ENCODE measurements at places on chromosomes 12 and 14.
A peak's percentile ranks its signal among the peaks of the same experiment; 100 is the strongest.

DNA sequence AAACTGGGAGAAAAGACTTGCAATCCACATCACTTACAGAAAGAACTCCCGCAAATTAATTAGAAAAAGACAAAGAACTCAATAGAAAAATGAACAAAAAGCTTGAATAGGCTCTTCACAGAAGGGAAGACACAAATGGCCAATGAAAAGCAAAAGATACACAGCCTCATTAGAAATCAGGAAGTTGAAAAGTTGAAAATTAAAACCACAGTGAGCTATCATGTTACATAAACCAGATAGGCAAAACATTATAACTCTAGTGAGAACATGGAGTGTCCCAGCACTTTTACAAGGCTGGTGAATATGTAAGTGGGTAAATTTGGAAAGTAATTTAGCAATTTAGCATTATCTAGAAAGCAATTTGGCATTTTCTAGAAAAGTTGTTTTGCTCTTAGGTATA, 158.4 kb upstream of the RASSF8 start:
- no peak for DNase-seq
- H3K27ac ChIP-seq: no peak overlapping the region
- no peaks in the 10 kb centered on the region for H3K4me1 ChIP-seq
- no peaks in the 10 kb centered on the region for H3K36me3 ChIP-seq

DNA sequence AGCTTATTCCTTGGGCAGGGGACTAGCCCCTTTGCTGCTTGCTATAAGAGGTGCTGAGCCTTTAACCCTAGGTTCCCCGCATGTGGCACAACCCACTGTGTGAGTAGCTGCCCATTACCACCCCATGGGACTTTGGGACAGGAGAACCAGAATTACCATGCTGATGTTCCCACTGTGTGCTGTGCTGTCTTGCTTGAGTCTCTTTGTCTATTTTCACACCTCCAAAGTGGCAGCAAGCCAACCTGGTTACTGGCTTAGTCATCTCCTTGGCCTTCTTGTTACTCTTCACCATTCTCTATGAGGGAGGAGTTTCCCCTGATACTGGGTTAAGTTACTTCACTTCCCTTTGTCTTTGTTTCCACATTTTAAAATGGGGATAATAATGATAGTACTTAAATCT, 73.4 kb upstream of the ETV6 start:
- no peak overlapping the region for H3K4me3 ChIP-seq
- H3K27ac ChIP-seq: no peak overlapping the region
- H3K27me3 ChIP-seq: no peaks in the 10 kb centered on the region
- H3K36me3 ChIP-seq: no peaks in the 10 kb centered on the region

- no peaks in the 10 kb centered on the region for H3K27me3 ChIP-seq
- H3K36me3 ChIP-seq: no peaks in the 10 kb centered on the region
- DNase-seq: no peak
- H3K4me3 ChIP-seq: no peak overlapping the region
- H3K27ac ChIP-seq: no peak overlapping the region
Measured at GRCh38 chr14:96198430-96199130, 6.1 kb upstream of the BDKRB2 start.

- no peaks in the 10 kb centered on the region for H3K27me3 ChIP-seq
- no peaks in the 10 kb centered on the region for H3K36me3 ChIP-seq
- no peaks in the 10 kb centered on the region for H3K4me1 ChIP-seq
Measured at GRCh38 chr12:16564675-16565074, 41.3 kb downstream of the LMO3 start.

GRCh38 chr14:54366736-54367735, 29.8 kb upstream of the CDKN3 start:
- peak; percentile 9 for DNase-seq
- H3K4me1 ChIP-seq: peaks cover 14% of the 10 kb centered on the region
- no peaks in the 10 kb centered on the region for H3K36me3 ChIP-seq
- H3K27me3 ChIP-seq: no peaks in the 10 kb centered on the region
- H3K27ac ChIP-seq: no peak overlapping the region

DNA sequence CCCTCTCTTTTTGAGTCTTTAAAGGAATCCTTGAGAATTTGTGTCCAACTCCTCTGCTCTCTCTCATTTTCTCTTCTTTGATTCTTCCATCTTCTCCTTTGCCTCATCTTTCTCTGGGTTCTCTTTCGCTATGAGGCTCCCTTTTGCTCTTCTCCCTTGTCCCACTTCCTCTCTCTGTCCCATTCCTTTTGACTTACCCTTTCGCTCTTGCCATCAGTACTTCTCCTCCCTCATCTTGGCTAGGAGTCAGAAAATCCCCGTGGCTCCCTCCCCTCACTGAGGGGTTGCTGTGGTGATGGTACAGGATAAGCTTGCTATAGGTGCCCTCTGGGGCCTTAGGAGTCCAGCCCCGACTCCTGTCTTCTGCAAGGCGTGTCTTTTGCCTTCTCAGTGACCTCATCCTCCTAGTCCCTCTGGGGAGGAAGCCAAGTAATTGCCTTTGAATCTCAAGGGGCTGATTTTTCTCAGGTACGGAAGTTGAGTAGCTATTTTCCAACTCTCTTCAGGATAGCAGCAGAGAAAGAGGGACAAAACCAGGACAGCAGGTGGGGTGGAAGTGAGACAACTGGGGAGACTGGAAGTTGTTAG, 6.4 kb downstream of the PDE1B start:
- no peaks in the 10 kb centered on the region for H3K36me3 ChIP-seq
- H3K4me3 ChIP-seq: no peak overlapping the region
- H3K27ac ChIP-seq: no peak overlapping the region
- H3K4me1 ChIP-seq: no peaks in the 10 kb centered on the region
- no peak for DNase-seq
- no peaks in the 10 kb centered on the region for H3K27me3 ChIP-seq

DNA sequence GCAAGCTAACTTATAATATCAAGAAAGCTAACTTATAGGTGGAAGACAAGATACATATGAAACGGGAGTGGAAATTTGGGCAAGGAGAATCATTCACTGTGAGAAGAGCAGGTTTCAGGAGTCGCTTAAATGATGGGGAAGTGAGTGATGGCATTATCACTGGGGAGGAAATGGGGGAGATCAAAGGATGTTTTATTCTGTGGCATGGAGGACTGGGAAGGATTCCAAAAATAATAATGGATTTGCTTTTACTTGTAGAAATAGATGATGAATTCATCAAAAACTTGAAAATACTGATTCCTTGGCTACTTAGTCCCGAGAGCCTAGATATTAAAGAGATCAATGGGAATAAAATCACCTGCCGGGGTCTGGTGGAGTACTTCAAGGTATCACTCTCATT, 47.8 kb downstream of the SAV1 start:
- no peaks in the 10 kb centered on the region for H3K36me3 ChIP-seq
- H3K4me3 ChIP-seq: no peak overlapping the region
- H3K27me3 ChIP-seq: no peaks in the 10 kb centered on the region
- DNase-seq: no peak

GRCh38 chr14:101294136-101294535, 267.2 kb upstream of the DIO3 start:
- no peak overlapping the region for H3K4me3 ChIP-seq
- no peaks in the 10 kb centered on the region for H3K27me3 ChIP-seq
- no peak for DNase-seq
- no peaks in the 10 kb centered on the region for H3K36me3 ChIP-seq

GRCh38 chr12:73815072-73815645, 722.5 kb upstream of the ATXN7L3B start:
- H3K27me3 ChIP-seq: no peaks in the 10 kb centered on the region
- no peaks in the 10 kb centered on the region for H3K36me3 ChIP-seq
- no peaks in the 10 kb centered on the region for H3K4me1 ChIP-seq
- no peak overlapping the region for H3K27ac ChIP-seq
- no peak for DNase-seq
- H3K4me3 ChIP-seq: no peak overlapping the region

GRCh38 chr12:96420277-96420835, 20.1 kb upstream of the CDK17 start:
- H3K27me3 ChIP-seq: no peaks in the 10 kb centered on the region
- H3K4me1 ChIP-seq: no peaks in the 10 kb centered on the region
- H3K27ac ChIP-seq: no peak overlapping the region
- DNase-seq: no peak
- no peak overlapping the region for H3K4me3 ChIP-seq

- H3K4me1 ChIP-seq: no peaks in the 10 kb centered on the region
- no peaks in the 10 kb centered on the region for H3K36me3 ChIP-seq
- no peak overlapping the region for H3K4me3 ChIP-seq
- no peak overlapping the region for H3K27ac ChIP-seq
- DNase-seq: no peak
Measured at GRCh38 chr12:6626654-6627283, 9.0 kb downstream of the LPAR5 start.

DNA sequence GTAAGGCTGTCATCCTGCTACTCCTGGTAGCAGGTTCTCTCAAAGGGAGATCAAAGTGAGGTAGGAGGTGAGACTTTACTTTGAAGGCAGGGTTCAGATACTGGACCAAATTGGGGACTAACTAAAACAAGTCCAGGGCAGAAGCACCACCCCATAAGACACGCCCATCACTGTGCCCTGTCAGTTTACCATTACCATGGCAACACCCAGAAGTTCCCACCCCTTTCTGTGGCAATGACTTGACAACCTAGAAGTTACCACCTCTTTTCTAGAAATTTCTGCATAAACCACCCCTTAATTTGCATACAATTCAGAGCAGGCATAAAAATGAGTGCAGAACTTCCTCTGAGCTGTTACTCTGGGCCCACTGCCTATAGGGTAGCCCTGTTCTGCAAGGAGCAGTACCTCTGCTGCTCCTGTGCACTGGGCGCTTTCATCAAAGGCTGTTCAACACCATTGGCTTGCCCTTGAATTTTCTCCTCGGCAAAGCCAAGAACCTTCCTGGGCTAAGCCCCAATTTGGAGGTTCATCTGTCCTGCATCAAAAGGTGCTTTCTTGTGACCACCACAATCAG, 64.8 kb upstream of the MAX start:
- no peak overlapping the region for H3K4me3 ChIP-seq
- H3K27me3 ChIP-seq: no peaks in the 10 kb centered on the region
- no peaks in the 10 kb centered on the region for H3K4me1 ChIP-seq
- no peak for DNase-seq

DNA sequence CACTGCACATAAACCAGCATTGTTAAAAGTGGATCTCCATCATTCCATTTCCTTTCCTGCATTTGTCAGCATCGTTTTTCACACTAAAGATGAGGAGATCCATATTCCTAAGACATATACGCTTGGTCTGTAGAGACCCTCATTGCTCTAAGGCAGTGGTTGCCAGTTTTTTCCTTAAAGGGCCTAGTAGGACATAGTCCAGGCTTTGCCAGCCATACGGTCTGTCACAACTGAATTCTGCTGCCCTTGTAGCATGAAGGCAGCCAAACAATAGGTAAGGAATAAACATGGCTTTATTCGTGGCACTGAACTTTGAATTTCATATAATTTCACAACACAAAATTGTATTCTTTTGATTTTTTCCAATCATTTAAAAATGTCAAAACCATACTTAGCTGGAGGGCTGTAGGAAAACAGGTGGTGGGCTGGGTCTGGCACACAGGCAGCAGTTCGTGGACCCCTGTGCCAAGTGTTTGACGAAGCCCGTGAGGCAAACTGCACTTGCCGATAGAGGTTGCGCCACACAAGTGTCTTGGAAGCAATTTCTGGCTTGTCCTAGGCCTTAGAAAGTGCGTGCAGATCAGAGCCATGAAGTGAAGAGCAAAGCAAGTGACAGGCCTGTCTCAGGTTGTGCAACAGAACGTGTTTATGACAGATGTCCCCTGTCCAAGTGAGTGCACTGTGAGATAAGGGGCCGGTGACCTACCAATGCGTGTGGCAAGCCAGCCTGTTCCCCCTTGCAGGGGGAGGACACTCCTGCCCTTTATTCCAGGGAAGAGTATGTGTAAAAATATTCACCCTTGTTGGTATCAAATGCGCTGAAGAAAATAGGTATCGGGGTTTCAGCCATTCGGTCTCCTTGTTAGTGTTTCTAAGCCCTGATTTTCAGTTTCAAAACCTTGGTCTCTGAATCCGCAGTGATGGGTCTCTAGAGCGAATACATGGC, 916 bp upstream of the CHPT1 start:
- no peaks in the 10 kb centered on the region for H3K27me3 ChIP-seq
- DNase-seq: peak; percentile 31
- H3K36me3 ChIP-seq: no peaks in the 10 kb centered on the region
- peak overlapping the region; percentile 84 for H3K4me3 ChIP-seq
- H3K4me1 ChIP-seq: peaks cover 8% of the 10 kb centered on the region

Data from pancreas (tissue), 10 donors.